CD4-positive, alpha-beta T cell treated with Interleukin-17A for 1 hour (primary cell): ENCODE measurements at places on chromosomes 2 and 18.

DNA sequence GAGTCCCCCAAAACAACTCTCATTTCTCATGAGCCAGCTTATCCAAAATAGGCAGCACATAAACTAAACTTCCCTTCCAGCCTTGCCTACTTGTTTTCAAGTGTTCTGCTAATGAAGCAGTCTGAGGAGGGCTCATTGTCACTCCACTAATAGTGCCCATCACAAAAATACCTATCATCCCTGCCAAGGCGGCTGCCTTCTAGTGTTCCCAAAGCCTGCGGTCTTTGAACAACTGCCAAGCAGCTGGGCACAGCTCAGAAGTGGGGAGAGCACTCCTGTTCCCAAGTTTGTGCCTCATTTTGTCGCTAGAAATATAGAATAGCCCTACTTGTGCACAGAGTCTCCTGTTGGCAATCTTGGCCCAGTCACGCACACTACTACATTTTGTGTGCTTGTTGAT lies 50.3 kb downstream of the DTNA start:
- DNase-seq: no peak

- no peak for DNase-seq
Measured at GRCh38 chr18:29849144-29849543, 1193.4 kb downstream of the DSC3 start.

- DNase-seq: no peak
Measured at GRCh38 chr2:233758849-233759248, 1.2 kb upstream of the UGT1A1 start.

- DNase-seq: no peak
Measured at GRCh38 chr18:44410740-44411139, 269.9 kb upstream of the SETBP1 start.

DNA sequence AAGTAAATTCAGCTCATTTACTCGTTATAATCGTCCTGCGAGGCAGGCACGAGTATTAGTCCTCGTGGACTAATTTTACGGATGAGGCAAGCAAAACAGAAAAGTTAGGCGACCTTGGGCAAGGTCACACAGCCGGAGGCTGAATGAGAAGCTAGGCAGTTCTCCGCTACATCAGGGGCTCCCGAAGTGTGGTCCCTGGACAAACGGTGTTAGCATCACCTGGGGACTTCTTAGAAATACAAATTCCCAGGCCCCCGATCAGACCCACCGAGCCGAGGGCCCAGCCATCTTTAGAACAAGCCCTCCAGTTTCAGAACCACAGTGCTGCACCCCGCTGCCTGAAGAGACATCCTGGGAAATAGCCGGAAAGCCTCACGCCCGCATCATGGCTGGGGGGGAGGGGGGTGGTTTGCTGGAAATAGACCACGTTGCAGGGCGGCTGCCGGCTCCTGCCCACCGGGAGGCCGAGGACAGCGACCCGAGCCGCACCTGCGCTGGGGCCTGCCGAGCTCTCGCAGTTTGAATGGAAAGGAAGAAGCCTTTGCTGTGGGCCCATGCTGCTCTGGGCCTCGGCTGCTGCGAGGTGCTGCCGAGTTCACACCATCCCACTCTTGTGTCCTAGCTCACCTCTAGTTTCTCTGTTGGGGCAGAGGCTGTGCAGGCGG lies 72.2 kb downstream of the TFCP2L1 start:
- DNase-seq: no peak

GRCh38 chr18:46917803-46918600 lies 600 bp downstream of the KATNAL2 start:
- DNase-seq: no peak

DNA sequence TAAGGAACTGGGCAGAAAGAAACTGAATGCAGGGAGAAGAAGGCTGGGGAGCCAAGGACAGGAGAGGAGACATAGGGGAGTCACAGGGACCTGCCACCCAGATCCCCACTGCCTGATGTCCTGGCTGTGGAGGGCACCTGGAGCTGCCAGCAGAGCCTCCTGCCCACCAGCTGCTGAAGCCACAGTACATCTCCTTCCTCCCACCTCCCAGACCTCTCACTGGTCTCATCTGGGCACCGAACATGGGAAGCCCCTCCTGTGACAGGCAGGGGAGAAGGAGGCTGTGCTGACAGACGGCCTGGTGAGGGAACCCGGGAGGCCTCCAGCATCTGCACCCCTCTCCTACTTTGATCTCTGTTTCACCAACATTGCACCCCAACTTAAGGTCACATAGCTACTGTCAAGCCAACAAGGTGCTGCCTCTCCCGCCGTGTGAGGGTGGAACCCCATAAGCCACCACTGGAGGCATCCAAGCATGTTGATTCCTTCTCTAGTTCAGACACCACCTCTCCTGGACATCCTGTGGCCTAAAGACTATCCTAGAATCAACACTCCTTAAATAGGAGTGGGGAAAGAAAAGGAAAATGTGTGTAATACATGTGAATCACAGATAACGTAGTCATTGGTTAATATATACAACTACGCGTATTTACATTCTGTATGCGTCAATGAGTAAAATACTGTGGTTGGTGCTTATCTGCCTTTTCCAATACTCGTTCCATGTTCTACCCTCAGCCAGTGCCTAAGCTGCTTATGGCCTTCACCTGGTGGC lies 3.5 kb upstream of the RNPEPL1 start:
- DNase-seq: peak; percentile 52

DNA sequence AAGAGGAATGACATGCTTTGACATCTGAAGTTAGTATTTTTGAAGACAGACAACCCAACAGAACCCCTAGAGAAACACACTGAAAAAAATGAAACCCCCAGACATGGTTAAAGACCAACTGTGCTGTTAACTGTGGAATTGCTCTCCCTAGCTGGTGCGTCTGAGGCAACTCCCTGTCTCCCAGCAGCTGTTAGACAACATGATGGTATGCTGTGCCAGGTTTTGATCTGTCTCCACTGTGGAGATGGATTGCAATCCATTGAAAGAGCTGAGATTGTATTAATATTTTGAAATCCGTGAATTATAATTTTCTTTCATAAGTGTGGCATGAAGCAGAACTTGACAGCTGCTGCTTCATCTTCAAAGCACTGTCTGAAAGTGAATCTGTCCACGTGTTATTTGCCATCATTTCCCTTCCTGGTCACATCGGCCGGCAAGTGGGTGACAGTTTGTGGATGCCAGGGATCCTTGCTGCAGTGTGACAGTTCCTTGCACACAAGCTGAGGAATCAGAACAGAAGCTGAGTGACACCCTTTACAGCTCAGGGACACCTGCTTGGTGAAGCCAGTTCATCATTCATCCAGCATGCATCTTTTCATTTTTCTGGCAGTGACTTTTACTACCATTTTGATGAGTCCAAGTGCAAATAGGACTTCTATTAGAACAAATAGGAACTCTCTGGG lies 58.2 kb upstream of the ACSL3 start:
- no peak for DNase-seq

DNA sequence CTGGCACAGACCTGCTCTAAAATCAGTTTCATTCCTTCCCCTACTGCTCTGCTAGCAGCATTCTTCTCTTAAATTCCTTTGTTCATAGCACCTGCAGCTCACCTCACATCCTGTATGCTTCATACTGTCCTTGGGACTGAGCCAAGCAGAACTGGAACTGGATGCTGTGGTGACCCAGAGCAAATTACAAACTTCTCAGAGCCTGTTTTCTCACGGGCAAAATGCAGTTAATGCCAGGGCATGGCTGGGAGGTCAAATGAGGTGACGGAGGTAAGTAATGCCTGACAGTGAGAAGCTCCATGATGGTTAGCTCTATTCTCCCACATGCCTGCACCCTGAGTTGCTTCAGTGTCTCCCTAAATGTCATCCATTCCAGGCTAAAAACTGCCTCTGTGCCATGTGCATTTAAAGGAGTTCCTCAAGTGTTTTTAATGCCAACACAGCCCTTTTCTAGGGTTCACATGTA lies 29.7 kb downstream of the C2orf42 start:
- DNase-seq: no peak

DNA sequence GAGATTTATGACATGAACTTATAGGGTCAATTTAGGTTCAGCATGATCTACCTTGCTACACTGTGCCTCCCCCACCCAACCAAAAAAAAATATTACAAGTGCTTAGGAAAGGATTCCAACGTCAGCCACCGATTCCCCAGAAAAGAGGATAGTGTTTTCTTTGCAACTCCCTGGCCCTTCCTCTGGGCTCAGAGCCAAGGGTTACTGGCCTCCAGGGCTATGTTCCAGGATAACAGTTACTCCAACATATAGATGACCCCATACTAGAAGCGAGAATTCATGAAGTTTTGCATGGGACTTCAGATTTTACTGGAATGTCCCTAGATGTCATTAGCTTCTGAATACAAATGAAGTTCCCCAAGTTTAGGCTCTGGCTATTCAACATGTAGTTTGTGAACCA lies 172.1 kb downstream of the UPP2 start:
- no peak for DNase-seq

- no peak for DNase-seq
Measured at GRCh38 chr18:74139411-74139810, 8.2 kb downstream of the FBXO15 start.

- DNase-seq: no peak
Measured at GRCh38 chr2:98187194-98187593, 100.2 kb downstream of the VWA3B start.

DNA sequence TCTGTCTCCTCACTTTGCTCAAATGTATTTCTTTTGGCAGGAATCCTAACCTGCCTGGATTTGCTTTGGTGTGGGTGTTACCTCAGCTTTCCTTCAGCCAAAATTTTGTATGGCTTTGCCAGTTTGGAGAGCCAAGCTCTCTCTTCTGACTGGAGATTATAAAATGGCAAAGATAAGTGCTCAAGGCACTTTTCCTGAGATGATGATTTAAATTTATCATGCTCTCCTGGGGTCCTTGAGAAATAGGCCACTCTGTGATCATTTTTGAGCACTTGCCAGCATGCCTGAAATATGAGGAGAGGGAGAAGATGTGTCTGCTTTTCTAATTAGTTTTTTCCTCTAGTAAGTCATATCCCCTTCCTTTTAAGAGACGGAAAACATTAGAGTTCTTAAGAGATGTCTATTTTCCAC lies 683.0 kb downstream of the SLC4A3 start:
- DNase-seq: no peak

GRCh38 chr2:224126003-224126402 lies 86.9 kb upstream of the SERPINE2 start:
- no peak for DNase-seq

- DNase-seq: no peak
Measured at GRCh38 chr2:40421631-40422297, 30.1 kb downstream of the SLC8A1 start.

GRCh38 chr2:86498468-86499260 lies 57.5 kb downstream of the KDM3A start:
- DNase-seq: no peak

GRCh38 chr2:222532315-222532714 lies 108.0 kb downstream of the SGPP2 start:
- DNase-seq: no peak
